Heart right ventricle (tissue), 16 donors: ENCODE measurements at places on chromosomes 4 and X. TPM values are rescaled to one million over a fixed set of nuclear protein-coding genes. Genes with fewer than 3 reads are reported as not detected.

DNA sequence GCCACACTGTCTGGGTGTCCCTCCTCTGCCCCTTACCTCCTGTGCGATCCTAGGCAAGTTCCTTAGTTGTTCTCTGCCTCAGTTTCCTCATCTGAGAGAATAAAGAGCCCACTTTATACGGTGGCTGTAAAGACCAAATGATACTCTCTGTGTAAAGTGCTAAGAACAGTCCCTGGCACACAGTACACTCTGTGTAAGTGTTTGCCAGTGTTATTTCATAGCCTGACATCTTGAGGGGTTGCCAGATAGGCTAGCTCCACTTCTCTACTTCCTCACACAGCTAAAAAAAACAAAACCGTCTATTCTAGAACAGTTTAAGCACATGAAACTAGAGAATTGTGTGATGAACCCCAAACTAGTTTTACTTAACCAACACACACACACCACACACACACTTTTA is 17.1 kb downstream of the SPON2 start:
- no peak for DNase-seq
- no peak overlapping the region for H3K4me3 ChIP-seq
- H3K27me3 ChIP-seq: no peaks in the 10 kb centered on the region
- H3K36me3 ChIP-seq: no peaks in the 10 kb centered on the region
- no peak overlapping the region for H3K27ac ChIP-seq

DNA sequence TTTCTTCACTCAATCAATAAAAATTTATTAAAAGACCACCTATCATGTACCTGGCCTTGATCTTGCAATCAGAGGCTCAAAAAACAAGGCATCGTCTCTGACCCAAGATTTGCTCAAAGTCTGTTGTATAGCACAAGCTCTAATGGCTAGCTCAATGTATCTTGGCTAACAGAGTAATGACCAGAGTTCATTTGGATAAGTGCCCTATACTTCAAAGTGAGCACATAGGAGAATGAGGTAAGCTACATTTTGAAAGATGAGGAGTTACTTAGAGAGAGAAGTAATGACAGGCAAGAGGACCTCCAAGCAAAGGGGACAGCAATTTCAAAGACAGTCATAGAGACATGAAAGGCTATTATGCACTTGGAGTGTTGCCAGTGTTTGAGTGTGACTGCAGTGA is 22.9 kb upstream of the GABRQ start:
- H3K4me3 ChIP-seq: no peak overlapping the region
- no peaks in the 10 kb centered on the region for H3K27me3 ChIP-seq
- no peaks in the 10 kb centered on the region for H3K4me1 ChIP-seq
- H3K27ac ChIP-seq: no peak overlapping the region
- no peaks in the 10 kb centered on the region for H3K36me3 ChIP-seq

GRCh38 chr4:91961504-91961903 is 342.3 kb upstream of the GRID2 start:
- no peak for DNase-seq
- H3K27me3 ChIP-seq: no peaks in the 10 kb centered on the region
- no peaks in the 10 kb centered on the region for H3K36me3 ChIP-seq
- no peak overlapping the region for H3K27ac ChIP-seq
- no peak overlapping the region for H3K4me3 ChIP-seq

GRCh38 chrX:107153005-107153404 is 34.4 kb upstream of the RBM41 start:
- no peak for DNase-seq
- H3K36me3 ChIP-seq: no peaks in the 10 kb centered on the region
- no peak overlapping the region for H3K27ac ChIP-seq

Gene F11
- total RNA-seq: not detected

- no peak overlapping the region for H3K4me3 ChIP-seq
- H3K36me3 ChIP-seq: no peaks in the 10 kb centered on the region
- peak; percentile 44 for DNase-seq
- H3K27me3 ChIP-seq: peaks cover 20% of the 10 kb centered on the region
- H3K4me1 ChIP-seq: peaks cover 9% of the 10 kb centered on the region
- no peak overlapping the region for H3K27ac ChIP-seq
Measured at GRCh38 chrX:39907964-39908661, 189.6 kb downstream of the BCOR start.

DNA sequence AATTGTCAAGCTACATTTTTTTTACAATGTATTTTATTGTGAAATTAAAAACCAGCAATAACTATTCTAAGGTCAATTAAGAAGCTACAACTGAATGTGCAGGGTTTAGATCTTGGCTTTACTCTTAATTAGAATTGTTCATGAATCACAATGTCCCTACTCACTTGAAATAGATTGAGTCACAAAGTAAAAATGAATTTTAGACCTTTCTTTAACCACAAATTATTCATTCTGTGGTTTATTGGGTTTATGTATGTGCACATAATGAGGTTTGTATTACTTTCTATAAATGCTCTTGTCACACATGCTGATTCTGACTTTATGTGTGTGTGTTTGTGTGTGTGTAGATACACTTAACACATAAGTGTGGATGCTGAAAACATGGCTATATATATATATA is 647.0 kb upstream of the AADAT start:
- no peaks in the 10 kb centered on the region for H3K4me1 ChIP-seq
- DNase-seq: no peak
- H3K27me3 ChIP-seq: no peaks in the 10 kb centered on the region
- H3K4me3 ChIP-seq: no peak overlapping the region
- H3K36me3 ChIP-seq: no peaks in the 10 kb centered on the region
- no peak overlapping the region for H3K27ac ChIP-seq
